Karpas-422 (cell line): ENCODE measurements at places on chromosomes 4 and X.

GRCh38 chr4:140673729-140674128, 82.5 kb downstream of the TBC1D9 start:
- no peak for DNase-seq

DNA sequence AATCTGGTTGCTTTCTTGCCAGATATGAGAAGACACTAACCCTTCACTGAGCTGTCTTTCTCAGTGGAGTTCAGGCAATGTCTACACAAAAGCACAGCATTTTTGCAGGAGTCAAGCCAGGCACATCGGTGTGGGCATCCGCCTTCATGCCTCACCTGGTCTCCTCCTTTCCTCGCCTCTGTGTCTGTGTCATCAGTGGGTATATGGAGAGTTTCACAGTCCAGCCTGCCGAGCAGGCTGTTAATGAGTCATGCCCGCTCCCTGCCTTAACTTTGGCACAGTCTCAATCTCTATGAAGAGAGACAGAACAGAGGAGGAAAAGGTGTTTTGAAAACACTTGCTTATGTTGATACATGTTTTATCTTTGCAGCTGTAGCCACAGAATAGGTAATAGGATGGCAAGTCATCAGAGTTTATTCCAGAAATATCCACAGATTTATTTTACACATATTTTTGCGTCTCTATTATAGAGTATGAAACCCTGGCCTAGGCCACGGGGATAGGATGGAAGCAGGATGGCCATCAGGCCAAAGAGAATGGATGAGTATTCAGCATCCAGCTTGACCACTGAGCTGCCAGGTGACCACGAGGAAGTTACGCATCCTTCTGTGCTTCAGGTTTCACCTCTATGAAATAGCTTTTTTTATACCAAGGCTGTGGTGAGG, 32.8 kb upstream of the MAML3 start:
- no peak for DNase-seq

- no peak for DNase-seq
Measured at GRCh38 chrX:22037225-22037624, 5.1 kb downstream of the PHEX start.

DNA sequence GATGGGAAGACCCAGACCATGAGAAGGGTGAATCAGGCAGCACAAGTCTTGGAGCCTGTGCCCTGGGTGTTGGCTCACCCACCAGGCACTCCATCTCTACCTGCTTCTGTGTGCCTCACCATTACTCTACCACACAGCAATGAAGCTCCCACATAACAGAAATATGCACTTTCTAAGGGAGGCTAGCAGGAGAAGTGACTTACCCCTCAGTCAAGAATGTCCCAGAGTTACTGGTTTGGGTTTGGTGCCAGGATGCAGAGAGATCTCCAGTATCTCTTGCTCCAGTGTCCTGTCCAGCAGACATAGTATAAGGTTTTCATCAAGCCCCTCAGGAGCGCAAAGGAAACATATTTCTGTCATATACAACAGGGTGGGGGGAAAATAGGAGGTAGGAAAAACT, 11.3 kb upstream of the RAB40A start:
- DNase-seq: no peak

DNA sequence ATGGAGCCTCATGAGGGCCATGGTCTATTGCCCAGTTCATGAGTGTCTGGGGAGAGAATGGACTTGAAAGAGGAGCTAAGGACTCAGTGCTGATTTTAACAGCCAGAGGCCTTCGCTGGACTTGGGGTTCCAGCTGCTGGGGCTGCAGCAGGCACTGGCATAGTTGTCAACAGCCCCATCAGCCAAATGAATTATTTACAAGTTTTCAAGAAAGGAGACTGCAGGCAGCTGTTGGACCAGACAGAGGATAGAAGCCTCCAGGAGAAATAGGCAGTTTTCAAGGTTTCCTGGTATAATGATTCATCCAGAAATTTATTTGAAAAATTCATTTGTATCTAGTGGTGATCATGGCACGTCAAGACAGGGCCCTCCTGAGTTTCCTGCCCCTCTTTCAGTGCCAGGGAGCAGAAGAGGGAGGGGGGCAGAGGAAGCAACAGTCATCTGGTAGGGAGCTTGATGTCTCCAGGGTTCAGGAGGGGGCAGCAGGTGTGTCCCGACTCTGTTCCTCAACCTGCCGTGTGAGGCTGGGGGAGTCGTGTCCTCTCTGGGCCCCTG, 63.1 kb upstream of the GPR78 start:
- no peak for DNase-seq
